CD4-positive, alpha-beta T cell treated with Interleukin-15 for 4 hours (primary cell): ENCODE measurements at places on chromosomes 1 and 21.
A peak's percentile ranks its signal among the peaks of the same experiment; 100 is the strongest.

GRCh38 chr1:115842948-115843347, 2.0 kb upstream of the NHLH2 start:
- no peak for DNase-seq

DNA sequence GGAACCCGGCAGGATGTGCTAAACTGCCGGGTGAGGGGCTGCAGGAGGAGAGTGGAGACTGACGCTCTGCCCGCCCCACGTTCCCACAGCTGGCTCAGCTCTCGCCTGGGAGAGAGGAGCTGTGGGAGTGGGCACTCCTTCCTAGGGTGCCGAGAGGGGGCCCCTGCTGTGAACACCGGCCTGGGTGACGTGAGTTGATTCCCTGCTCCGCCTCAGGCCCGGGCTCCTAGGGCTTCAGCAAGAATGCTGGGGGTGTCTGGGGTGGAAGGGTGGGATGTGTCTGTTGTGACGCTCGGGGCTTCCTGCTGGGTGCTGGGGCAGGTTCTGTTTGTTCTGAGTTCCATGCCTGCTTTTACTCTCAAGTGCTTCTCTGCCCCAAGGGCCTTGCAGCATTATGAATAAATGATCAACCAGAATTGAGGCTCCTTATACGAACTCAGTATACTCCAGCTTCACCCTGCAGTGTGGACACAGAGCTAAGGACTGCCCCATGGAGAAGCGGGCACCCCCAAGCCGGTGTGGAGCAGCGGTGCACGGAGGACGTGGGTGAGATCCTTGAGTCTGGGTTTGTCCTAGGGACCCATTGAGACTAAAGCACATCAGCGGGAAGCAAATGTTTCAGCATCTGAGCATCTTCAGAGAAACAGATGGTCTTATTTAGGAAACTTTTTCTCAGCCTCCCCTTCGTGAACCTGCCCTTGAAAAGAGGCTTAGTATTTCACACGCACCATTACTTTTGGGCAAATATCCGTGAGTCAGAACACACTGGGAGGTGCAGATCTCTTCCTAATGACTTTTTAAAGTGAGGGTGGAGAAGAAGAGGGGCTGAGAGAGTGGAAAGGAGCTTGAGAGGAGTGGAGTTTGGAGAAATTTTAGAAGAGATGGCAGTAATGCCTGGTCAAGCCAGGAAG, 41.7 kb downstream of the SYT6 start:
- no peak for DNase-seq

DNA sequence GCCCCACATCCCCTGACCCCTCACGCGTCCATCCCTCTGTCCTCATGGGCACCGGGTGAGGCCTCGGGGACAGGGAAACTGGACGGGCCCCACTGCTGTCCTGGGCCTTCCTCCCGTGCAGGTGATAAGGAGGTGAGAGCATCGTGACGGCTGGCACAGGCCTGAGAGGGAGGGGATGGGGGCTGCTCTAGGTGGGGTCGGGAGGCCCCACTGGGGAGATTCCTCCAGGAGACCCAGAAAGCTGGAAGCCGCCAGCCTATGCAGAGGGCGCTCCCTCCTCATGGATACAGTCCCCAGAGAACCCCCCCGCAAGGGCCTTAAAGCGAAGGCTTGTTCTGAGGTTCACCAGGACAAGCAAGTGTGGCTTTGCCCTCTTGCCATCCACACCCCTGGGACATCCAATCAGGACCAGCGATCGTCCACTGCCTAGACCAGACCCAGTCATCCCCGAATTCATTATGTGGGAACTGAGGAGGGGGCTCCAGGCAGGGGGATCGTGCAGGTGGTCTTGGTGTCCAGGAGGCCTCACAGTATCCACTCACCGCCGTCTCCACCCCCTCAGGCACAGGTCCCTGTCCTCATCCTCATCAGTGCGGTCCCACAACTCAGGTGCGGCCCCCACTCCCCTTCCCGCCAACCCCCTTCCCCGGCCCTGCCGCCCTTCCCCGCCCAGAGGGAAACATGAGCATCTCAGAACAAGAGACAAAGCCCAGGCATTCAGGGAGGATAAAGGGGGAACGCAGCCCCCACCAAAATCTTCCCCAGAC, 45.3 kb upstream of the COL18A1 start:
- DNase-seq, result no peak

GRCh38 chr1:215018555-215018954, 64.0 kb upstream of the KCNK2 start:
- DNase-seq, result no peak

DNA sequence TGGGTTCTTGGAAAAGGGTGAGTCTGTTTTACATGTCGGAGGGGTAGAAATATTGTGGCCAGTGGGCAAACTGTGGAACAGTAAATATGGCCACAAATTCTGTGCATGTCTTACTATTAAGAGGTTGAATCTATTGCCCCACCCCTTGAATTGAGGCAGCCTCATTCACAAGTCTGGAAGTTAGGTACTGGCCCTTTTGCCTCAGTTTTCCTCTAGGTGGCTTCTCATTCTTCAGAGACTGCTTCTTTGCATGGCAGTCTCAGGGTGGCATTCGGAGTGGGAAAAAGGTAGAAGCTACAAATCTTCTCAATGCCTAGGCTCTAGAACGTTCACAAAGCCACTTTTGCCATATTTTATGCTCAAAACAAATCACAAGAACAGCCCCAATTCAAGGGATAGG, 57.2 kb downstream of the SLC9C2 start:
- DNase-seq, result no peak

DNA sequence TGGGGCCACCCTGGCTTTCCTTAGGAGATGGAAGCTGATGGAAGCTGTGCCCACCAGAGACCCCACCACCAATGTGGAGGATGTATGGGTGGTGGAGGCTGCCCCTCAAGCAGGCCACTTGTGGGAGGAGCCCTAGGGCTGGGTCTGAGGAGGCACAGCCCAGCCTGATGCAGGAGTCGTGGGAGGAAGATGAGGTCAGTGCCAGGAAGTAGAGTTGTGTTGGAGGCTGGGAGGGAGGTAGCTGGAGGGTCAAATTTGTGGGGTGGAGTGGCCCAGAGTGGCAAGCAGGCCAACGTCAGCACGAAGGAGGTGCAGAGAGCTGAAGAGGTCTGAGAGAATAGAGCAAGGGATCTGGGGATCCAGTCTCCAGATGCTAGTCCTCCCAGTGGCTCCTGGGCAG, 119.0 kb upstream of the USP24 start:
- no peak for DNase-seq

GRCh38 chr1:66791621-66792610, 9.2 kb downstream of the INSL5 start:
- DNase-seq, result no peak

- DNase-seq, result no peak
Measured at GRCh38 chr1:171850651-171851350, 9.5 kb downstream of the DNM3 start.

DNA sequence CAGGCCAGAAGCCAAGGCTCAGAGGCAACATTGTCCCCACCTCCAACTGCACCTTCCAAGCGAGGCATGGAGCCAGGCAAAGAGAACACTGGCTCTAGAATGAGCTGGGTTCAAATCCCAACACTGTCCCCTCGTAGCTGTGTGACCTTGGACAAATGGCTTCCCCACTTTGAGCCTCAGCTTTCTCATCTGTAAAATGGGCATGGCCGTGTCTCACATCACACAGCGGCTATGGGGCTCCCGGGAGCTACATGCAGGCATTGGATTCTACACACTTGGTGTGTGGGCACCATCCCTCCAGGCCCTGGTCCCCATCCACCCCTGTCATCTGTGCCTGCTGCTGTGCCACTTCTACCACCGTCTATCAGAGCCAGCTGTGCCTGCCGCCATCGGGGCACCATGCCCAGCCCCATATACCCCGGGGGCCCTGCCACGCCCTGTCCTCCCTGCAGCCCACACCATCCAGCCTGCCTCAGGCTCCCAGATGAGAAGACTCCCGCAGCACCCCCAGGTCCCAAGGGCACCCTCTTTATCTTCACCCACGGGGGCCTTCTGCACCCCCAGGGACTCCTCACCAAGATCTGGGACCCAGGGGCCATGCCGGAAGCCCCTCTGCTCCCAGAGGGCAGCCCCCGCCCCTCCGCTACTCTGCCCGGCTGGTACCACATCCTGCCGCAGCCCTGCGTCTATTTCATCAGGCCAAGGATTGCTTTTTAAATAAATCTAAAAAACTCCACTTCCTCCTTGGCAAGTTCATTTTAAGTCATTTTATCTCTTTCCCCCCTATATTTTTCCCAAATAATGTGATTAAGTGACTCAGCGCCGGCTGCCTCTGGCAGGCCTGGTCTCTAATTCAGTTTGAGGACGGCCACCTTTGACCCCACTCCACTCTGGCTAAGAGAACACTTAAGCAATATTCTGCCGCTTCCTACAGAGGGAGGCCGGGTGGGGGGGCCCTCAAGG, 107.8 kb upstream of the TARDBP start:
- peak; percentile 17 for DNase-seq

- DNase-seq, result no peak
Measured at GRCh38 chr1:69175053-69175452, 392.7 kb upstream of the LRRC7 start.

GRCh38 chr21:17819877-17820229, 697 bp upstream of the C21orf91 start:
- peak; percentile 76 for DNase-seq

- no peak for DNase-seq
Measured at GRCh38 chr1:61338899-61339298, 256.5 kb downstream of the NFIA start.

DNA sequence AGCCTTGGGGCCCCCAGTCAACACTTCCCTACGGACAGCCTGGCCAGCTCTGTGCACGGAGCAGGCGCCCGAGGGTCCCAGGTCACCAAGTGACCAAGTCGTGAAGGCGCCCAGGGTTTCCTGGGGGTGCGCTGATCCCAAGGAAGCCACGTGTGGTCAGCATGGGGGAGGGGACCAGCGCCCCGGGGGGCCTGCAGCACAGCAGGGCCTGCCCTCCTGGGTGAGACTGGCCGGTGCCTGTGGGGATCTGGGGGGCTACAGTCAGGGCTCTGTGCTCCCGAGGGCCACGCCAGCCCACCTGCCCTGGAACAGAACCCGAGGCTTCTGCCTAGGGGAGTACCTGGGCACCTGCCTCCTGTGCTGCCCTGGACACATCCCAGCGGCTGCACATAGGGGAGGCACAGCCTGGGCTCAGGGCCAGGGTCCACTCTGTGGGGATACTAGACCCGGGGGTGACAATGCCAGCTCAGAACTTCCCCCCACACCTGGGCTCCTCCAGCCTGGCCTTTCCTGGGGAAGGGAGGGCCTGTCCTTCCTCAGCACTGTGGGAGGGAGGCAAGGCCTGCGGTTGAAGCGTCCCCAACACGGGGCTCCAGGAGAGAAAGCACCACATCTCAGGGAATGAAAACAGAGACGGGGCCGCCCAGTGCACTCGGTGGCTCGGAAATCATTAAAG, 6.2 kb upstream of the POFUT2 start:
- DNase-seq, result no peak

GRCh38 chr21:17231124-17231523, 281.7 kb upstream of the CXADR start:
- no peak for DNase-seq

- DNase-seq, result no peak
Measured at GRCh38 chr1:2978691-2979190, 42.5 kb upstream of the ACTRT2 start.
